Calu3 (cell line): ENCODE measurements at places on chromosomes 6 and 20. TPM values are rescaled to one million over a fixed set of nuclear protein-coding genes. Genes with fewer than 3 reads are reported as not detected.

- DNase-seq = no peak
Measured at GRCh38 chr20:25040438-25040831, 17.5 kb downstream of the ACSS1 start.

Gene BPIFB4
- not detected in 2 replicates for total RNA-seq

GRCh38 chr6:125639466-125640020, 109.9 kb upstream of the HEY2 start:
- DNase-seq = no peak

DNA sequence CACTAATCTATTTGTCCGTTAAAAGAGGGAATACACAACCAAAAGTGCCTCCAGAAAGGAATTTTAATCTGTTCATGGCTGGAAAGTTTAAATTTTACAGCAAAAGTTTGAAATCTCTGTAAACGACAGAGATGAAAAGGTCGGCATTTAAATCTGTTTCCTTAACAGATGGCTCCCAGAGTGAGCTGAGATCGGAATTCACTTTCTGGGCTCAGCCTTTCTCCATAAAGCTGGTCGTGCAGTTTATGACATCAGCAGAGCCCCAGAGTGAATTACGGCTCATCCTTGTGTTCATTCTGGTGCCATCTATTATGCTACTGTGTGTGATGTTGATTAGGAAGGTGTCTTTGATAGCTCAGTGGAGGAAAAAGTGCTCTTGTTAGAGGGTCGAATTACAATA, 117.6 kb upstream of the ZFP64 start:
- no peak for DNase-seq

DNA sequence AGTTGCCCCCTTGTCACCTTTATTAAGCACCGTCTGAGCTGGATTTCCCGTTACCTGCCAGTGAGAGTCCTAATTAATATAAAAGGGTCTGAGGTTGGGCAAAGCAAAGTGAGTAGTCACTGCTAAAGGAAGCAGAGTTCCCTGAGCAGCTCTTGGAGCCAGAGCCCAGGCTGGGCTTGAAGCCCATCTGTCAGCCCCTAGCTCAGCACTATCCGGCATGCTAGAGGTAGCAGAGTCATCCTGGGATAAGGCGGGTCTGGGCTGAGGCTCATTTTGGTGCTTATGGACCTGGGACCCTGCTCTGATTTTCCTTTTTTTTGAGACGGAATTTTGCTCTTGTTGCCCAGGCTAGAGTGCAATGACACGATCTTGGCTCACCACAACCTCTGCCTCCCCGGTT, 46.2 kb downstream of the ADNP start:
- DNase-seq = no peak

DNA sequence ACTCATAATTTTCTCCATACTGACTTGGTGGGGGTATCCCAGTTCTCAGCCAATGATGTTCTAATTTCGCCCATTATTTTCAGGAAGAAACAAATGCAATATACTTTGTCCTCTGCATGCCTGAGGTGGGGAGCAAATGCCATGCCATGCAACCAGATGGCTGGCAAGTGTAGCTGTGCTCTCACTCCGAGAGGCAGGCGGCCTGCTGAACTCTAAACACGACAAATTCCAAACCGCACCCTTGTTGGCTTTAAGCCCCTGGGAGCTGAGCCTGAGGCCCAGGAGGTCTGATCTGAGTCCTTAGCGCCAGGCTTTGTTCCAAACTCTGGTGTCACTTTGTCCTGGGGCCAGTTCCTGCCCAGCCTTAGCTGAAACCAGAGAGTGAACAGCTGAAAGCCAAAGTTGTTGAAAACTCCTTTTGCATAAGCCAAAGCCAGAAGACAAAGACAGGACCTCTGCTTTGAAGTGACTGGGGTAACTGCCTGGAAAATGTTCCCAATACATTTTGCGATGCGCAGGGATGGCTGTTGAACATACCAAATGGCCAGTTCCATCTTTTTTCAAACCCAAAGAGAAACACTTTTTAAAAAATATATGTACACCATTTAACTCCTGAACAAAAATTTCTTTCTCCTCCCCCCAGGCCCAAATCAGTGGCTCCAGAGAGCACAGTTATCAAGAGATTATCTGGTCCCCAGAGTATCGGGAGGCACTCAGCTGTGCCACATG, 46.2 kb downstream of the TTI1 start:
- DNase-seq = peak; percentile 37

DNA sequence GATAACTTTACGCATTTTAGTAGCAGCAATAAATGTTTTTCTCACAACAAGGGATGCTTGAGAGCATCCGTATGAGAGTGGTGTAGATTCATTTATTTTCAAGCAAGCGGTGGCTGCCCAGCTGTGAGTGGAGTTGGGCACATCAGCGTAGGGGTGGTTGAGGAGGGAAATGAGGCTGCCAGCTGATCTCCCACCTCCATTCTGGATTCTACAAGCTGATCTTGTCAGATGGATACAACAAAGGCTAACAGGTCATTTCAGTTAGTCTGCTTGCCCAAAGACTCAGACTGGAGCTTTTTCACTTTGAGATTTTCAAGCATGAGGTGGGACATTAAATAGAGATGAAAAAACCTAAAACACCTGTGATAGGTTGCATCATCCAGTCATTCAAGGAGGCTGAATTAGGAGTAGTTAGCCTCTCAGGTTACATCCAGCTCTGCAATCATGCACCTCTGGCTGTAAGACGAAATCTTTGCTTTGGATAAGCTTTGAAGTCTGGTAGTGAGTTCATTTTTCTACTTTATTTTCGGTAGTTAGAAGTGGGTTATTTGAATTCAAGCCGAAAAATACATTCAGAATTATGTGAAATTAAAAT, 1.9 kb upstream of the BACH2 start:
- no peak for DNase-seq

DNA sequence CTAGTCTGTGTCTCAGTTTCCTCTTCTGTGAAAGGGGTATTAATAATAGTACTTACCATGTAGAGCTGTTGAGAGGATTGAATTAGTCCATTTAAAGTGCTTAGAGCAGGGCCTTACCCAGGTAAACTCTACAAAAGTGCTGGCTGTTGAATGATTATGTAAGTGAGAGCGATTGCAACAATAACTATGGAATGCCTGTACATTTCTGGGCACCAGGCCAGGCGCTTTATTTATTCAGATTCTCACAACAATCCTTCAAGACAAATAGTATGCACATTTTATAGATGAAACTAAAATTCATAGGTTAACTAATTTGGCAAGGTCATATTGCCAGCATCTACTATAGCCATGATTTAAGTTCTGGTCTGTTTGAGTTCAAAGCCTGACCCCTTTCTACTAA, 78.3 kb upstream of the MMS22L start:
- DNase-seq = no peak

Gene ECT2L
- total RNA-seq = not detected in 2 replicates

DNA sequence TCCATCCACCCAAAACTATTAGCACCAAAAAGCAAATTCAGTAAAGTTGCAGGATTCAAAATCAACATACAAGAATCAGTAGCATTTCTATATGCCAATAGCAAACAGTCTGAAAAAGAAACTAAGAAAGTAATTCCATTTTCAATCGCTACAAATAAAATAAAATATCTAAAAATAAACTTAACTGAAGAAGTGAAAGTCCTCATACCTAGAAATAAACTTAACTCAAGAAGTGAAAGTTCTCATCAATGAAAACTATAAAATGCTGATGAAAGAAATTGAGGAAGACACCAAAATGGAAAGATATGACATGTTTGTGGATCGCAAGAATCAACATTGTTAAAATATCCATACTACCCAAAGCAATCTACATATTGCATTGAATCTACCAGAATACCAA, 103.0 kb upstream of the ARID1B start:
- no peak for DNase-seq

Gene DEFB132
- total RNA-seq = not detected in 2 replicates

Gene IL17F
- not detected in 2 replicates for total RNA-seq

Gene HLA-DPA1
- total RNA-seq = 29.2 and 46.4 TPM in 2 replicates

GRCh38 chr20:32460683-32461320, 102.7 kb downstream of the ASXL1 start:
- DNase-seq = no peak

DNA sequence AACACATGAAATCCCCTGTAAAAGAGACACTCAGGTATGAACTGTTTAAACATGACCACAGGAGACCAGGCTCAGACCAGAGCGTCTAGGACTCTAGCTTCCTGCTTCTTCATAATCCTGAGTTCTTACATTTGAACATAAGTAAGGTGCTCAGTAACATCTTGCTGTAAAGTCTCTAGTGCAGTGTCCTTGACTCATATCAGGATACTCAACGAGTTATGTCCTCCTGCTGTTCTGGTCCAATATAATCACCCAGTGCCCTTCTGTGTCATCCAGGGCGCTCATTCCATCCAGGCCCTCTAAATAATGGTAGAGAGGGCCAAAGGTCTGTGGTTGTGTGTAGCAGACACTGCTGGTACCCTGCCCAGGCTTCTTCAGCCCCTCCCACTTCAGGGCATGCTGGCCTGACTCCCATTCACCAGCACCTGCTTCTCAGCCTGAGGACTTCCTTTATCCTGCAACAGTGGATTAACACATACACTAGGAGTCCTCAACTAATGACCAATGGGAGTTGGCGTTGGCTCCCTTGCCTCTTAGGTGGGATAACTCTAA, 66.8 kb upstream of the MOCS1 start:
- no peak for DNase-seq

Gene TCF15
- not detected in 2 replicates for total RNA-seq

GRCh38 chr6:23823421-23823820, 302.6 kb upstream of the NRSN1 start:
- no peak for DNase-seq

Gene EPB41L2
- total RNA-seq = 284 and 332 TPM in 2 replicates

Gene GATA5
- total RNA-seq = not detected in 2 replicates

- no peak for DNase-seq
Measured at GRCh38 chr20:5757949-5758348, 7.7 kb downstream of the SHLD1 start.

Gene LAMA2
- 0.66 and 0.80 TPM in 2 replicates for total RNA-seq

DNA sequence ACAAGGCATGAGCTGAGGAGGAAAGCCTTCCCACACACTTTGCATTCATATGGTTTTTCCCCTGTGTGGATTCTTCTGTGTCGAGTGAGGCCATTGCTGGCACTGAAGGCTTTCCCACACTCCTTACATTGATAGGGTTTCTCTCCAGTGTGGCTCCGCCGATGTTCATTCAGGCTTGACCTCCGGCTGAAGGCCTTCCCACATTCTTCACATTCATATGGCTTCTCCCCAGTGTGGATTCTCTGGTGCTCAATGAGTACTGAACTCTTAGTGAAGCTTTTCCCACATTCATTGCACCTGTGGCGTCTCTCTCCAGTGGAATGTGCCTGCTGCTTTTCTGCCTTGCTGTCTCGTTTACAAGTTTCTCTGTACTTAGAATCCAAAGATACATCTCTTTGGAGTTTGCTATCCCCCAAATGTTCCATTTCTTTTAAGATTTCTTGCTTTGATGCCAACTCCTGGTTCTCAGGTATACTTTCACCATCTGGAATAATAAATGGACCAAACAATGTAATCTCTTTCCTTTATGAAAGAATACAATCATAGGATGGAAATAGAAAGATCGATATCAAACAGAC, 9.5 kb downstream of the ZSCAN31 start:
- DNase-seq = no peak

DNA sequence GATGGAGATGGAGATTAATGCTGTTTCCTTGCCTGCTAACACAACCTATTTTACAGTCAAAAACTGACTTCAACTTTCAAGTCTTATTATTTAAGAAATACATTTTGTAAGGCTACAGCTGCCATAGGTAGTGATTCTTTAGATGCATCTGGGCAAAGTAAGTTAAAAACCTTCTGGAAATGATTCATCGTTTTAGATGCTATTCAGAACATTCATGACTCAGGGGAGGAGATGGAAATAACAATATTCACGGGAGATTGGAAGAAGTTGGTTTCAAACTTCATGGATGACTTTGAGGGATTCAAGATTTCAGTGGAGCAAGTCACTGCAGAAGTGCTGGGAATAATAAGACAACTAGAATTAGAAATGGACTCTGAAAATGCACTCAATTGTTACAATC, 174.9 kb upstream of the GGTLC1 start:
- no peak for DNase-seq

DNA sequence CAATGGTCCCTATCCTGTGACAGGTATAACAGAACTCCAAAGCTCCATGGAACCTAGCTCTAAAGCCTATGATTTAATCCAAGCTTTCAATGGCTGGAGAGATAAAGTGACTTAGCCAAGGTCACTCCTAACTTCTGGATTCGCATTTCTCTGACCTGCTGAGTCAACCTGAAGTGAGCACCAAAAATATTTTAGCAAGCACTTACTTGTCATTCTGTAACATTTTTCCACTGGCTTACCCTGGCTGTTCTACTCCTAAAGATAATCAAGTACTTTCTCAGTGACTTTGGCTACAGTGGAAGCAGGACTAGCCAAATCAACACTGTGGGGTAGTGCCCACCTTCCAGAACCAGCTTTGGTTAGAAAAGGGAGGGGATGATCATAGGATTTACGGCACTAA, 188.3 kb downstream of the OGFRL1 start:
- no peak for DNase-seq

- no peak for DNase-seq
Measured at GRCh38 chr20:4305091-4305490, 289.7 kb upstream of the RNF24 start.

Gene TMEM181
- 42.9 and 48.7 TPM in 2 replicates for total RNA-seq
